ENCODE measurements at places on chromosomes 1 and 21.

DNA sequence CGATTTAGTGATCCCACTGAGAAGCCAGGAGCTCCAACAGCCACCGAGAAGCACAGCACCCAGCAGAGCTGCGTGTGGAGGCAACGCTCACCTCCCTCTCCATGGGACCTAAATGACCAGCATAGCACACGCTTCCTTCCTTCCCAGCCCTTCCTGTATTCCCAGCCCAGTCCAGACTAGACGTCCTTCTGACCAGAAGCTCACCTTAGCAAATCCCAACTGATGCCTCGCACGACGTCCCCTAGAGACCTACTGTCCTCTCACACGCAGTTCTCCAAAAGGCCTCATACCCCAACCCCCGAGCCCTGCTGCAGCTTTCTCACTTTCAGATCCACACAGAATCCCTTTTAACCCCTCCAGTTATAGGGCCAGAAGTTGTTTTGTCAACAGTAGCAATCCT, 132.4 kb downstream of the SLC45A1 start:
- DNase-seq = no peak

- DNase-seq = no peak
These were observed 14.8 kb upstream of the PSMA5 start for GRCh38 chr1:109441069-109441468.

GRCh38 chr1:86227026-86227425, 70.5 kb upstream of the COL24A1 start:
- no peak for DNase-seq

- no peak for DNase-seq
These were observed 87.4 kb downstream of the ELAVL4 start for GRCh38 chr1:50196081-50196480.

DNA sequence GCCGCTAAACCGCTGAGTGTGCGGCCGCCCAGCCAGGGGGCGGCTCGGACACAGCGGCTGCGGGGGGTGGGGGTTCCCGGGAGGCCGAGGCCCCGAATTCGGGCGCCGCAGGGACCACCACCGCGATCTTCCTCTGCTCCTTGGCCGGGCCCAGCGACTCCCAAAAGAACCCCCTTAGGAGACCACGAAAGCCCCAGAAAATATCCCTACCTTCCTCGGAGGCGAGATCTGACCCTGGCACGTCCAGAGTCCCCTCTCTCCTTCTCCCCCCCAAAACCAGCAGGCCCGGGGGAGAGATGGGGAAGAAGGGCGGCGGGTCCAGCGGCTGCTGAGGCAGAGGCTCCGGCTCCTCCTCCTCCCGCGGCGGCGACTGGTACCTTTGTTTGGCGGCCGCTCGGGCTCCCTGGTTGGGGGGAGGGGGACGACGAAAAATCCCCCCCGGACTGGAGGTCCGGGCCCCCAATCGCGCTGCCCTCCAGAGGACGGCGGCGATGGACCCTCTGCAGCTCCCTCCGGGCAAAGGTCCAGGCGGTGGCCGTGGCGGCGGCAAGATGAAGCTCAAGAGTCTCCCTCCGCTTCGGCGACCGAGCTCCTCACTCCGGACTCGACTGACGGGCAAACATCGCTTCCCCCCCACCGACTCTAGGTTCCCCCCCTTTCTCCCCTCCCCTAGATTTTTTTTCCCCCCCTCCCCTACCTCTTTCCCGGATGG, at the start of gene ARID4B:
TSS of gene ARID4B (minus strand) at position 621 of the 712 bp plus-strand sequence. CDS start 1,260 bp downstream, outside the sequence.
- DNase-seq = peak; percentile 33

DNA sequence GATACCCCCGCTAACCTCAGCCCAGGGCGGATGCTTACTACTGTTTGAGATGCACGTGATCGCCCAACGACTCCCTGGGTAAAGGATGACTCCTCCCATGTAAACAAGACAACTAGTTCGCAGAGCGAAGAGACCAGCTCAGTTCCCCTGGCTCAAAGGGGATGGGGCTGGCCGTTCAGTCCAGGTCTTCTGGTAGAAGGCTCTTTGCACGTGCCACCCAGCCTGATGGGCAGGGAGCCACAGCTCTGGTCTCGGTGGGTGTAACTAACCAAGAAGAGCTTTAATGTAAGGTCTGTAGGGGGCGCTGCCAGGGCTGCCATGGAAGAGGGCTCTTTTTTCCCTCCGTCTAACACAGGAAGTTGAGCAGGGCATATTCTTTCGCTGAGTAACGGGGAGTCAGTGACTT, 49.4 kb upstream of the PARP1 start:
- DNase-seq = no peak

Data from activated T-cell treated with anti-CD3 and anti-CD28 coated beads for 4 hours (primary cell).